Stimulated activated CD4-positive, alpha-beta T cell treated with anti-CD3 and anti-CD28 coated beads, TNF-alpha, amount 100 ng/mL, for 1 hour (primary cell): ENCODE measurements at places on chromosomes 11 and 22.
A peak's percentile ranks its signal among the peaks of the same experiment; 100 is the strongest.

DNA sequence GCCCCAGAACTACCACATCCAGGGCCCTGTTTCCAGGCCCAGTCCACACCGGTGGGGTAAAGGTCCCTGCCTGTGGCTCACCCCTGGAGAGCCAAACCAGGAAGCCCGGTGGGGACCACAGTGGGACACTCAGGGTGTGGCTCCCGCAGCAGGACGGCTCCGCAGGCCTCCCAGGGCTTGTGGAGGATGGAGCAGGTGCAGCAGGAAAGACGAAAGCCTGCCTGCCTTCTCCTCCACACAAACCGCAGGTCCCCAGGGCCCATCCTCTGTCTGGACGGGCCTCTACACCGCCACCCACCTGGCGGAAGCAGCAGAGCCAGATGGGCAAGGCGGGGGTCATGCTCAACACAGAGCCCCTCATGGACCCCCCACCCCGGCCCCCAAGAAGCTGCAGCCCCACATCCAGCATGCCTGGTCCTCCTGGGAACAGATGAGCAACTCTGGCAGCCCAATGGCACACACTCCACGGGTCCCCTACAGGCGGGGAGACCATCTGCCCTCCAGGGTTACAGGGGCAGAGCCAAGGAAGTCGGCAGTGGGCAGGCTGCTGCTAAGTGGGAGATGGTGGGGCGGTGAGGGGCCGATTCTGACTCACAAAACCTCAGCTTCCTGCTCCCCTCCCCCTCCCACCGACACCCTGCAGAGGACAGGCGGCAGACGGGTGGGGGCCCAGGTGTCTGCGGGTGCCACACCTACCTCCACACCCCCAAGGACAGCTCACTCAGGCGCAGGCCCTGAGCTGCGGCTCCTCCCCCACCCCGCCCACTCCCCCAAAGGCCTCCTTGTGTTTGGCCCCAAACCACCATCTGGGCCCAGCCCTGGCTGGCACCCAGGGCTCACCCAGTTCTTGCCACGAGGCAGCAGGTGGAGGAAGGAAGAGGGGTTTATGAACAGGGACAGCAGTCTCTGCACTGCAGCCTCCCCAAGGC lies 5.2 kb downstream of the SBF1 start:
- peak; percentile 80 for DNase-seq

- no peak for DNase-seq
Observed at GRCh38 chr11:108916935-108917334, 252.1 kb downstream of the DDX10 start.

DNA sequence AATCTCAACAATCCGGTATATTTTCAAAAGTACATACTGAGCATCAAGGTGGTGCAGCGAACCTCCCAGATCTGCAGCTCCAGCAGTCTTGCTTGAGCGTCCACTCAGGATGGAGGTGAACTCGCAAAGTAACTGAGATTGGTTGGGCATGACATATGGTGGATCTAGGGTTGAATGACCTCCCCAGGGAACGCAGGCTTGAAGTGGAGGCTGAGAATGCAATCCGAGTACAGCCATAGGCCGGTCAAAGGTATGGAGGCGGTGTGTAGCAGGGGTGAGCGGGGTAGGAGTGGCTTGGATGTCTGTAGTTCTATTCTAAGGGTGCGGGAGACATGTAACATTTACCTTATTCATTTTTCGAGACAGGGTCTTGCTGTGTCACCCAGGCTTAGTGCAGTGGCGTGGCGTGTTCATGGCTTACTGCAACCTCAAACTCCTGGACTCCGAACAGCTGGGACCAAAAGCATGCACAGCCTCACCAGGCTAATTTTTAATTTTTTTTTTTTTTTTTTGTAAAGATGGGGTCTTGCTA lies 631 bp upstream of the C22orf39 start:
- DNase-seq: no peak

- no peak for DNase-seq
Observed at GRCh38 chr11:7524462-7525235, 10.8 kb downstream of the PPFIBP2 start.

DNA sequence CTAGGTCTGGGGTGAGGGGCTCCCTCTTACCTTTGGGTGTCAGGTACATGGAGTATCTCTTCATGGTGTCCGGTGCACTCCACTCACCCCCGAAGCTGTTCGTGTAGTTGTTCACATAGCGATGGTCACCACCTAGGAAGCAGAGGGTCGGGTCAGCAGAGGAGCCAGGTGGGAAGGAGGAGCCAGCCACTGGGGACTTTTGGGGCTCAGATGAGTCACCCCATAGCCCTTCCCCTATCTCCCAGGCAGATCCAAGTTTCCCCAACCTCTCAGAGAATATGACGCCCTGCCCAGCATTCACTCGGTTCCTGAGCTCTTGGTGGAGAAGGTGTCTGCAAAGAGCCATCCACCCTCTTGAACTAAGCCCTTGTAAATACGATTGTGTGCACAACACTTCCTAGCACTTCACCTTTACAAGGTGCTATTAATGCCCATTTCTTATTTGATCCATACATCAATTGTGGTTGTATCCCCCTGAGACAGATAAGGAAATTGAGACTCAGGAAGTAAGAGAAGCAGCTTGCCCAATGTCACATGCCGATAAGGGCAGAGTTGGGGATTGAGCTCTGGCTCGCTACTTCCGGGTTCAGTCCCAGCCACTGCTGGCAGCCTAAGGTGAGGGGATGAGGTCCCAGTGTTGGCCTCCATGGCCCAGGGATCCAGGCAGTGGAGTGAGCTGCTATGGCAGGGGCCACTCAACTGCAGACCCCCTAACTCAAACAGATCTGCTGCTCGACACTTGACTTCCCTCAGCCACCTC lies 14.8 kb downstream of the TRIM29 start:
- DNase-seq: no peak

- no peak for DNase-seq
Observed at GRCh38 chr11:128615076-128615475, 27.7 kb upstream of the ETS1 start.

DNA sequence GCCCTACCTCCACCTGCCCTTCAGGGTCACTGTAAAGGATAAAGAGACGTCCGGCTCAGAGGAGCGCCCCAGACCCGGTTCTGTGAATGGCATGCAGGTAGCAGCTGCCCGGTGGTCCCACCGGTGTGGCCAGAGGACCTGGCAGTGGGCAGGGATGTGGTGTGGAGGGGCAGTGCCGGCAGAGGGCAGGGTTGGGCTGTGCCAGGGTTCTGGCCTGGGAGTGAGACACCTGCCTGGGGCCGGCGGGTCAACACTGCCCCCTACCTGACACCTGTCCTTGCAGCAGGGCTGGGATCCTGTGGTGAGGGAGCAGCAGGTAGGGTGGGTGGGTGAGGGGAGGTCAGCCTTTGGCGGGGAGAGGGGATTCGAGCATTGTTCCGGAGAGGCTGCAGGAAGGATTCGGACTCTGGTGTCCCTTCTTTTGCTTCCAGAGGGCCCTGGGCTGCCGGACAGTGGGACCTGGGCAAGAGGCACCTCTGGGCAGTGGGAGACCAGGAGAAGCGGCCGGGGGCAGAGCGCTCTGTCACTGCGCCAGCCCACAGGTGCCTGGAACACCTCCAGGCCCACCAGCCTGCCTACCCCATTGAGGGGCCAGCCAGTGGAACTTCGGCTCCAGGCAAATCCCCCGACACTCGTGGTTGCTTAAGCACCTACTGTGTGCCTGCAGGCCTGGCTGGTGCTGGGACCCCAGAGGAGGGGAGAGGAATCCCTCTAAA lies 1.6 kb upstream of the PHLDA2 start:
- DNase-seq: no peak

DNA sequence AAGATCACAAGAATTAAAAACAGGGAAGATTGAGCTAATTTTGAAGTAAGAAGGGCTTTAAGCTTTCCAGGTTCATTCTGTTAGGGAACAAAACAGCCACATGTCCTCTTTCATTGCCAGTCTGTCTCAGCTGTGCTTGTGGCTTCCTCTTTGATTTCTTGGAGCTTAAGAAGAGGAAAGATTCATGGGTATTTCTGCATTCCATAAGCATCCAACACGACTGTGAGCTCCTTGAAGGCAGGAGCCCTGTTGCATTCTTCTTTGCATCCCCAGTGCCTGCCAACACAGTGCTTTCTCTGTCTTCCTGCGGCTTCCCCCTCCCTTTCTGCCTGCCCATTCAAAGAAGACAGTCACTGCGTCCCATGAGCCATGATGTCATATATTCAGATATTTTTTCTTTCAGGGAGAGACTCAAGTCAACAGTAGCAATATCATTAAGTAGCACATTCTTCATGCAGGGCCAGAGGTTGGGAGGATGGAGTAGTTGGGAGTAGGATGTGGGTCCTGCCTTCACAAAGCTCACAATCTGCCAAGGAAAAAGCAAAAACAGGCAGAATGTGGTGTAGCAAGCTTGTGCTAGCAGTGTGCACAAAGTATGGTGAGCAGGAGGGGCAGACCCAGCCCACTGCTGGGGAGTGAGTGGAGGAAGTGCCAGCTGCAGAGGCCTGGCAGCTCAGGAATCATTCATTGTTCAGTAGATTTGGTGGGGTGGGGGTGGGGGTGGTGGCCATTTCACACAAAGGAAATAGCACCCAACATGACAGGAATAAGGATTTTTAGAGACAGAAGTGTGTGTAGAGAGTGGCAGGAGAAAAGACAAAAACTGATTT lies 162.1 kb upstream of the RASSF10 start:
- no peak for DNase-seq

DNA sequence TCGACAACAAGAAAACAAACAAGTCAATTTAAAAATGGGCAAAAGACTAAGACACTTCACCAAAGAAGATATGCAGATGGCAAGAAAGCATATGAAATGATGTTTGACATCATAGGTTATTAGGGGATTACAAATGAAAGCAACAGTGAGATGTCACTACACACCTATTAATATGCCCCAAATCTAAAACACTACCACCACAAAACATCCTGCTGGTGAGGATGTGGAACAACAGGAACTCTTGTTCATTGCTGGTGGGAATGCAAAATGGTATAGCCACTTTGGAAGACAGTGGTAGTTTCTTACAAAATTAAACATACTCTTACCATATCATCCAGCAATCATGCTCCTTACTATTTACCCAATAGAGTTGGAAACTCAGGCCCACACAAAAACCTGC lies 29.0 kb downstream of the PRRG4 start:
- no peak for DNase-seq
